ENCODE measurements at places on chromosomes 5 and 9. TPM values are rescaled to one million over a fixed set of nuclear protein-coding genes. Genes with fewer than 3 reads are reported as not detected.

The TENT4A gene
- total RNA-seq, result 15.9 TPM

The SH3TC2 gene
- total RNA-seq, result 5.0 TPM

DNA sequence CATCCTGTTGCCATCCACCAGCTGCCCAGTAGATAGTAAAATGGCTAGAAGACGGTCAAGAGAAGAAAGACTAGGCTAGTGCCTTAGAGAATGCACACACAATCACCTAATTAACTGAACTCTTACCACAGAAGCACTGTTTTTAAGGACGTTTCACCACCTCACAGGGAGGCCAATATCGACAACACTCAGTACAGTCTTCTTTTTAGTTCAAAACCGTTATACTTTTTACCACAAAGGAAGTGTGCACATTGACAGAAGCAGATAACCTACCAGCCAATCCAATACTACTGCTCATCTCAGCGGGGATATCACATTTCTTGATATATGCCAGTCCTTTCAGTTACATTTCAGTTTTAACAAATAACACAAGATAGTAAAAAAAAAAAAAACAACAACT lies 122.3 kb downstream of the GNAQ start:
- no peak for ATAC-seq

- ATAC-seq, result no peak
Measured at GRCh38 chr5:135133698-135134515, 99.9 kb upstream of the PITX1 start.

GRCh38 chr9:16150501-16150900 lies 597.7 kb downstream of the CCDC171 start:
- peak; percentile 66 for ATAC-seq

Measured in gastroesophageal sphincter (tissue), 4 donors.